ENCODE measurements at places on chromosomes 7 and 10.
A peak's percentile ranks its signal among the peaks of the same experiment; 100 is the strongest.

- no peak for DNase-seq
Measured at GRCh38 chr7:137492889-137493288, 149.4 kb upstream of the PTN start.

GRCh38 chr10:15209827-15210509 lies 41.5 kb upstream of the NMT2 start:
- DNase-seq = peak; percentile 17

GRCh38 chr10:115772606-115773005 lies 500.4 kb downstream of the GFRA1 start:
- DNase-seq = no peak

DNA sequence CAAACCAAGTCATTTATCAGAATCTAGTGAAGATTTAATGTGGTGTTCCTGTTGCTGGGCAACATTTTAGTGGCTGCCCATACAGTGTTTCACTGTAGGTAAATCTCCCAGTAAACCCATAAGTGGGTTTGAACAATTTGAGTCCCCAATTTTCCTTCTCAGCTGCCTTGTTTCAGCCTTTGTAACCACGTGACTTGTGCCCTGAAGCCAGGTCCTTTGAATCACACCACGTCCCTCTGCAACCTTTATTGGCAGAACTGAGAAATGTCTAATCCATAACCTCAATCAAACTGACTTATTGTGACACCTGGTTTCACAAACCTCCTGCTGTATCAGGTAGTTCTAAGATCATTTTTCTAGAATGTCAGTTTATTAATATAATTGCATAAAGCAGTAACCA lies 30.1 kb downstream of the SND1 start:
- DNase-seq = no peak

GRCh38 chr10:98429320-98430072 lies 14.5 kb upstream of the PYROXD2 start:
- no peak for DNase-seq

GRCh38 chr7:158016180-158017097 lies 571.2 kb downstream of the PTPRN2 start:
- DNase-seq = no peak

- DNase-seq = no peak
Measured at GRCh38 chr10:63313066-63313717, 152.6 kb downstream of the JMJD1C start.

DNA sequence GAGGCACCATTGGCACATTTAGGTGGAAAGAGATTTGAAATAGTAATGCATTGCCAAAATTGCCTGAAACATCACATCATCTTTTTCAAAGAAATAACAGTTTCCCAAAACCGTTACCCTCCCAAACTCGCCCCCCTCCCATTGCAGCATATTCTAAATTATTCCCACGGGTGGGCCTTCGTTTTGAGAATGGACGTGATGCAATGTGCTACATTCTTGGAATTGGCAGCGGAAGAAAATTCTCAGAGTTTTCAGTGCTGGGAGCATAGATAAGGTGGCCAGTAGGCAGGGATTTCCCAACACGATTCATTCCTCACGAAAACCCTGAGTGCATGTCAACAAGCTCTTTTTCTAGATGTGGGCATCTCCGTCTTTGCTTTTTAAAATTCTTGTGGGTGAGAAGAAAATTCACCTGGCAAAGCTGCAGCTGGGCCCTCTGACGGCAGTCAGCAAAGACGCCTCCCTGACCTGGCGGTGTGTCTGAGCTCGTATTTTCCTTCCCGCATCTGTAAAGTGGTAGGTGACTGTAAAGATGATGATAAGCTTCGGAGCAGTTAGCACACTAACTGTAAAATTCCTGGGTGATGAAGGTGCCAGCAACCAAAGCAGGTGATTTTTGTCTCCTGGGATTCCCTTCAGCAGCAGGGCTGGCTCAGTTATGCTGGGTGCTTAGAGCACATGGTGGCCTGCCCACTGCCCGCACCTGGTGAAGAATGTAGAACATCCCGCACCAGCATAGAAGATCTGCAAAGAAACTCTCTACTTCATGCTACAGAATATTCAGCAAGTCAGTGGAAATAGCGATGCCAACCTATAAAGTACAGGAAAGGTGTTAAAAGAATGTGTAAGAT lies 141.9 kb upstream of the KLF6 start:
- DNase-seq = no peak

GRCh38 chr10:17606547-17607040 lies 10.6 kb downstream of the HACD1 start:
- DNase-seq = no peak

DNA sequence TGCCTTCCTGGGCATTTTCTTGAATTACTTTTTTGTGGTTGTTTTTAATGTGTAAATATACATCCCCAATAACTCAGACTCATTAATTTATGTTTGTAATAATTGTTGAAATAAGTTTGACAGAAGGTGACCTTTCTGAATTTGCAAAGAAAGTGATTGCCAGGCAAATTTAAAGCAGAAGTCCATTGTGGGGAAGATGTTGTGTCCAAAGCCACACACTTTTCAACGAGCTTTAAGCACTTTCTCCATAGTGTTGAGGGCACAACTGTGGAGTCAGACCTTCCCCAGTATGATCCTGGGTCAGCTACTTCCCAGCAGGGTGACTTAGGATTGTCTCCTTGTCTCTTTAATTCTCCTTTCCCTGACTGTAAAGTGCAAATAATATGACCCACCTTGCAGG lies 52.5 kb downstream of the PTPRE start:
- DNase-seq = no peak

- DNase-seq = no peak
Measured at GRCh38 chr7:8591289-8591688, 157.9 kb downstream of the NXPH1 start.

DNA sequence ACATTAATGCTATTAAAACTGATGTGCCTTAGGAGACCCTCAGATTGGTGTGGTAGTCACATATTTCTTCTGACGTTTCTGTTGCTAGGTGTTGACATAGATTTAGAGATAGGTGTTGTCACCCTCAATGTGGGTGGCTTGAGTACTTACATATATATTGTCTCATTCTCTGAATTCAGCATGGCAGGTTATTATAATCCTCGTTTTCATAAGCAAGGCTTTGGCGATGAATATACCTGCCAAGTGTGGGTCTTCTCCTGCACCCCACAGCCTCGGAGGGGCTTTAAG lies 7.0 kb downstream of the FBH1 start:
- no peak for DNase-seq

DNA sequence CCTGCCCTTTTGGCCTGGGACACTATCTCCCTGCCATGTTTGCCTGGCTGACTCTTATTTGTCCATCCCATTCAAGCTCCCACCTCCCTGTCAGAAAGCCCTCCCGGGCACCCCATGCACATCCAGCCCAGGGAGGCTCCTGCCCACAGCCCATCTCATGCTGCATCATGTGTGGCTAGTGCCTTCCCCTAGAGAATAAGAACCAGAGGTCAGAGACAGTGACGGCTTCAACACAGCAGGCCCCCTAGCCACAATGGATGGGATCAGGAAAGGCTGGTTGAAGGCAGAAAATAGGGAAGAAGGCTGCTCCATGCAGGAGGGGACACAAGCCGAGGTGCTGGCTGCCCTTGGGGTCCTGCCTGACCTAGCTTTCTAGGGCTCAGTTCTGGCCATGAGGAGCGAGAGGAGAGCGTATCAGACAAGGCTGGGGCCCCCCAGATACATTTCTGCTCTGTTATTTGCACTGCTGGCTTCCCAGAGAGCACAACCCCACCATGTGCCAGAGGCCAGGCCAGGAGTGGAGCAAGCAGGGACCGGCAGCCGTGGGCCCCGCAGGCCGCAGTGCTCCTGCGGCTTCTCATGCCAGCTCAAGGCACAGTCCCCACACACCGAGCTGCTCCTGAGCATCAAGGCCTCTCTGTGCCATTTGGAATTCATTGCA lies 161.1 kb upstream of the ZMIZ1 start:
- no peak for DNase-seq

- no peak for DNase-seq
Measured at GRCh38 chr10:126373972-126374371, 14.3 kb downstream of the ADAM12 start.

DNA sequence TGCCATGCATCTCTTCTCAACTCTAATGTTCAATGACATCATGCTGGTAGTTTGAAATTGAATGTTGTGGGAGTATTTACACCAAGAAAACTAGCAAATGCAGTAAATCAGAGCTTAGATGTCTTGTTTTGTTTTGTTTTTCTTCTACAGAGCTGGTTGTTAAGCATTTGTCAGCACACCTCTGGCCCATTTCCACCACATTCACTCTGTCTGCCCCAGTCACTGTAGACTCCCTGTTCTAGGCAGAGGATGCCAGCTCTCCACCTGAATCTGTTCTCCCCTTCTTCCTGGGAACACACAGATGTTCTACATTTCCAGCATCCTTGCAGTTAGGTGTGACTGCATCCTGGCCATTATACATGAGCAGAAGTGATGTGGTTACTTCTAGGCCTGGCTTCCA lies 4.1 kb upstream of the ARHGAP22 start:
- DNase-seq = no peak

GRCh38 chr7:124918662-124919061 lies 11.0 kb downstream of the POT1 start:
- DNase-seq = no peak

- DNase-seq = no peak
Measured at GRCh38 chr10:121772884-121773283, 154.9 kb downstream of the ATE1 start.

GRCh38 chr10:110833941-110834628 lies 37.6 kb upstream of the PDCD4 start:
- DNase-seq = no peak

DNA sequence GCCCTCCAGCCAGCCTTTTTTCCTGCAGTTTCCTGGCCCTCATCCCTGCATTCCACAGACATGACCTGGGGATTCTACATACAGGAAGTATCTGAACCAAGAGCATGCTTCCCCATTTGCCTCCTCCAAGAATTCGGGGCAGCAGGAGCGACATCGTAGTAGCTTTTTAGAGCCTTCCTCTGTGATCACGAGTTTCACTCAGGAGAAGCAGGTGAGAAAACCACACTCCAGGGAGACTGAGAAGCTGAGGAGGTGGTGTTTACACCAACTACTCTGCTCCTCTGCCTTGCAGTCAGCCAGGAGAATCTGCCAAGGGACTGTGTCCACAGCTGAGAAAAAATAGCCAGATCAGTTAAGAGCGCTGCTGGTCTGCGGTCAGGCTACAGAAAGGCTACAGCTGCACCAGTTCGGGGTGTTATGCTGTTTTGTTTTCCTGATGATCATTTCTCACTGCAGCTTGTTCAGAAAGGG lies 54.1 kb downstream of the HSPA12A start:
- DNase-seq = no peak

- DNase-seq = no peak
Measured at GRCh38 chr7:152122540-152122939, 97.1 kb downstream of the GALNT11 start.

GRCh38 chr10:16776896-16777295 lies 40.3 kb downstream of the RSU1 start:
- no peak for DNase-seq

- DNase-seq = no peak
Measured at GRCh38 chr10:53115660-53116059, 343.1 kb upstream of the MBL2 start.

- no peak for DNase-seq
Measured at GRCh38 chr10:80708808-80709207, 171.1 kb downstream of the SH2D4B start.

DNA sequence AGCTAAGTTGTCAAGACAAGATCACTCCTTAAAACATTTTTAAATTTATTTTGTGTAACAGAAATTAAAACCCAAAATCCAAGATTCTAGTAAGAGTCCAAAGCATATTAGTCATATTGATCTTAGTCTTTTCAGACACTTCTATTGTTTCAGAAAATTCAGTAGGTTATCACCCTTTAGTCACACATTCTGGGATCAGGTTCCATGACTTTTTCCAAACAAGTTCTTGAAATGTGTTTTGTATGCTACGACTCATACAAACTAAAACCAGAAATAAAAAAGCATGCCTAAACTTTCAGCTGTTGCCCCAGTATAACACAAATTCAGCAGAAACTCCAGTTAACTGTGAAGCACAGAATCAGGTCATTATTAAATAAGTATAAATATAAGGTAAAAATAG lies 10.7 kb downstream of the SEMA3D start:
- DNase-seq = no peak

- no peak for DNase-seq
Measured at GRCh38 chr10:12077580-12078180, 8.9 kb downstream of the DHTKD1 start.

GRCh38 chr7:104767826-104768536 lies 246.0 kb upstream of the KMT2E start:
- no peak for DNase-seq

- DNase-seq = no peak
Measured at GRCh38 chr7:94336009-94336408, 58.7 kb upstream of the COL1A2 start.

DNA sequence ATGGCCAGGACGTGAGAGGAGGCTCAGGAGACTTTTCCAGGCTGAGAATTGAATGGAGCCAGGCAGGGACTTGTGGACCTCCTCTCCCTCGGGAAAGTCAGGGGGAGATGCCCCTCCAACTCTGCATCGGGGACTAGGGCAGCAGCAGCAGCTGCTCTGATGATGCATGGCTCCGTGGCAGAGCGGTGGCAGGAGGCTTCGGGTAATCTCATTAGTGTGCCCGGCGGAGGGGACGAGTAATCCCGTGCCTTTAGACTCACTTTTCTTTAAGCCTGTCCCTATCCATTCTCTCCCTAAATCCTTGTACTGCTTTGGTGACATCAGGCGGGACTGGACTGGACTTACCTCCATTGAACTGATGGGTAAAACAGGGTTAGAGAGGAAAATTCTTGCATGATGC lies 75.1 kb downstream of the ZMIZ1 start:
- DNase-seq = no peak

DNA sequence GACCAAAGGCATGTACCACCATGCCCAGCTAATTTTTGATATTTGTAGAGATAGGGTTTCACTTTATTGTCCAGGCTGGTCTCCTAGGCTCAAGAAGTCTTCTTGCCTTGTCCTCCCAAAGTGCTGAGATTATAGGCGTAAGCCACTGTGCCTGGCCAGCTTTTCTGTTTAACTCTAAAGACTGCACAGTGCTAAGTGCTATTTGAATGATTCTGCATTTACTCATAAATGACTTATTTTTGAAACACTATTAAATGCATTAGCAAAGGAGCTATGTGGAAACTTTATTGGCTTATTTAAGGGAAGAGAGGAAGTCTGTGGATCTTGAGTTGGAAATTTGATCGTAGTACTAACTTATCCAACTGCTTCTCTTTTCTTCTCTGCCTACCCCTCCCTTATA lies 89.1 kb downstream of the NT5C2 start:
- DNase-seq = no peak

- DNase-seq = no peak
Measured at GRCh38 chr7:155299535-155300202, 2.0 kb downstream of the INSIG1 start.

DNA sequence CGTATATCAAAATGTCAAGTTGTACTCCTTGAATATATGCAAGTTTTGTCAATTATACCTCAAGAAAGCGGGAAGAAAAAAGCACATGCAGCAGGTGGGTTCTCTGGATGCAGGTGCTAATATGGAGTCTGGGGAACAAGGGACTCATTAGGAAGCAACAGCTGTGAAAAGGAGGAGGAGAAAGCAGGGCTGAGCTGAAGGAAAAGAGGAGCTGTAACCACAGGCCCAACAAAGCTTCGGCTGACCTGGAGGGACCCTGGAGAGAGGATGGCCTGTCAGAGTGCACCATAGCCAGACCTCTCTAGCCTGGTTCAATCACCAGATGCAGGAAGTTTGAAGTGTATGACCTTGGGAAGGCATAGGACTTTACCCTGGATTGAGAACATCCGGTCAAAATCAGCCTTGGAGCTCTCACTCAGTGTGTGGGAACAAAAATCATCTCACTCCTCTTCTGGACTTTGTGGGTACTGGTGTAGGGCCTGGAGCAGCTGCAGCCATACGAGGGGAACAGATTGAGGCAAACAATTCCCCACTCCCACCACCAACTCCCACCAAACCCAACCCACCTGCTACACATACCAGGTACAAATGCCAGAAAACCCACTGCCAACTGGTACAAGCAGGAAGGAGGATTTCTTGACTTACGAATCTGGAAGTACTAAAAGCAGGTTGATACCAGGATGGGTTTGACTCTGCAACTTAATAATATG lies 36.7 kb downstream of the NPTX2 start:
- no peak for DNase-seq
